GDM1 (cell line): ENCODE measurements at places on chromosomes 4 and X.

GRCh38 chr4:17336986-17337385 lies 174.9 kb downstream of the QDPR start:
- DNase-seq, result no peak

DNA sequence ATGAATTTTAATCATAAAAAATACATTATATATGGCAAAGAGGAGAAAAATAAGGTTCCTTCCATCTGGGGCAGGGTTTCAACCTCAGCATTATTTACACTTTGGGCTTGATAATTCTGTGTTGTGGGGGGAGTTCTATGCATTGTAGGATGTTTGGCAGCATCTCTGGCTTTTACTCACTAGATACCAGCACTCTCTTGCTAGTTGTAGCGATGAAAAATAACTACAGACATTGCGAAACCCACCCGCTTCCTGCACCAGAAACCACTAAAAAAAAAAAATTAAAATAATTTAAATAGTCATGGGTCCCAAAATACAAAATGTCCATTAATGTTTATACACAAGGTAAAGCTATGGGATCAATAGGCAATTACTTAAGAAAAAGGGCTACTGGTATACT lies 52.7 kb downstream of the PPP3CA start:
- no peak for DNase-seq

- DNase-seq, result no peak
Observed at GRCh38 chr4:103075435-103075893, 1.1 kb downstream of the SLC9B2 start.

DNA sequence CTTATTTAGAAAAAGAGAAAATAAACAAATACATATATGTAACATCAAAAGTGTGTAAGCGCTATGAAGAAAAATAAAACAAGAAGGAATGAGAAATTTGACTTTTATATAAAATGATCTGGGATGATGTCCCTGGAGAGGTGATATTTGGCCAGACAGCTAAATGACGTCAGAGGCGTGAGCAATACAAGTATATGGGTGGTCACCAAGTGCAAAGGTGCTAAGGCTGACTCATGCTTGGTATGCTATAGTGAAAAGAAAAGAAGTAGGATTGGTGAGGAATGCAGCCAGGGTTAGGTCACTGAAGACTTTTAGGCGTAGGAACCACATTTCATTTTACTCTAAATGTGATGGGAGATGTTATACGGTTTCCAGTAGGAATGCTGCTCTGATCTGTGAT lies 1049.1 kb upstream of the TENM3 start:
- no peak for DNase-seq

DNA sequence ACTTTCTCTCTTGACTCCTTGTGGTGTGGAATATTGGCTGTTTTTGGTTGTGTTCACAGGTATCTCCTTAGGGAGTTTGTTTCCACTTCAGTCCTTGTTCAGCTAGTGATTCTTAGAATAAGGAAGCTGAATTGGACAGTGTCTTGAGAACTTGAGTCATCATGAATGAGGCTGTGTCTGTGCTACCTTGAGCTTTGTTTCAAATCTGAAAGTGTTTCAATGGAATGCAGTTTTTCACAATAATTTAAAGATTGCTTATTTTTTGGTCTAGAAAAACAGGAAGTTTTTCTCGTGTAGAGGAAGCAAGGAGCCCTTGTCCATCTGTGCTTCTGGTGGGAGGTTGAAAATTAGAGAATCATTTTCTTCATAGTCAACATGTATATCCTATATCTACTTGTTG lies 76.5 kb downstream of the ZNF518B start:
- DNase-seq, result no peak

- DNase-seq, result no peak
Observed at GRCh38 chrX:131081772-131082740, 23.9 kb downstream of the ARHGAP36 start.

DNA sequence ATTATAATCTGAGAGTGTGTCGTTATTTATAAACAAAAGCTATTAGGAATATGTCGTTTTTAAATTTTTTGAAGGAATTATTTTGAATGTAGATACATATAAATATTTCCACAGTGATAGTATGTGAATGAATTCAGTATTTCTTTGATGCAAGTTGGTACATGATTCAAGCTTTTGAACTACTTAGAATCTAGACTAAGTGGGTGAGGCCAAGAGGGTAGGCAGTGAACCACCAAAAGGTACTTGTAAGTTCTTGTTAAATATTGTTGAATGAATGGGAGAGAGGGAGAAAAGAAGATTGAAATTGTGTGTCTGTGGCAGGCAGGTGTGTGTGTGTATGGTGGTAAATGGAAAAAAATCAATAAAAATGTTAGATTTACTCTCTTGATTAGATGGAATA lies 69.6 kb downstream of the ARFIP1 start:
- no peak for DNase-seq

DNA sequence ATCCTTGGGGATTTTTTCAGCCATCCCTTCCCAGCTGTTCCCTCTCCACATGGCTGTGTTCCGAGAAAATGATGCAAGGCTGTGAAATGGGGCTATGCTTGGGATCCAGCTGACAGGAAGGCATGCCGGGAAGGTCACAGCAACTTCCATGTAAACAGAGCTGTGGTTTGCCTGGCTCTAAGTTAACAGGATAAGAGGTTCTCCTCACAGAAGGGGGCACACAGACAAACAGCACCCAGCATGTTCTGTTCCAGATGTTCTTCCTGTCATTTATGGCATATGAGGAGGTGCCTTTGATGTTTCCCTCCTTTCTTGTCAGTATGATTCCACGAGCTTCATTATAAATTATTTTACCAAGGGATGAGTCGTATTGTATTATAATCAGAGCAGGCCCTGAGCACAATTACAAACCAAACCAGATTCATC lies 220.7 kb downstream of the ANTXR2 start:
- no peak for DNase-seq
